ENCODE measurements at places on chromosomes 4 and X. TPM values are rescaled to one million over a fixed set of nuclear protein-coding genes. Genes with fewer than 3 reads are reported as not detected.

The GSPT2 gene
- total RNA-seq, result 8.5 TPM

The LETM1 gene
- 33.1 TPM for total RNA-seq

The ADH1A gene
- total RNA-seq, result not detected

The CAPN6 gene
- total RNA-seq, result not detected

The EXOC1L gene
- total RNA-seq, result not detected

The GAGE12J gene
- not detected for total RNA-seq

The ZNF732 gene
- not detected for total RNA-seq

The AVPR2 gene
- 0.09 TPM for total RNA-seq

The EGFL6 gene
- total RNA-seq, result not detected

The SPIN2A gene
- total RNA-seq, result 0.15 TPM

The PPEF1 gene
- total RNA-seq, result 1.3 TPM

The RENBP gene
- total RNA-seq, result 0.07 TPM

The RIPPLY1 gene
- total RNA-seq, result 0.08 TPM

The PROM1 gene
- 0.04 TPM for total RNA-seq

The AREG gene
- total RNA-seq, result 71.1 TPM

The CWH43 gene
- total RNA-seq, result not detected

The TBC1D9 gene
- 8.7 TPM for total RNA-seq

The BRS3 gene
- total RNA-seq, result not detected

The LGI2 gene
- total RNA-seq, result 0.43 TPM

The TMPRSS11A gene
- not detected for total RNA-seq

The VEGFD gene
- total RNA-seq, result 0.88 TPM

The PRSS12 gene
- 0.41 TPM for total RNA-seq

The CLDN2 gene
- total RNA-seq, result 8.7 TPM

The PRKX gene
- 21.9 TPM for total RNA-seq

The SORCS2 gene
- 4.7 TPM for total RNA-seq

The INPP4B gene
- 7.2 TPM for total RNA-seq

The LAGE3 gene
- total RNA-seq, result 62.1 TPM

The CTAG1B gene
- total RNA-seq, result not detected

The ADH6 gene
- 0.05 TPM for total RNA-seq

The JAKMIP1 gene
- total RNA-seq, result not detected

The SLC10A6 gene
- not detected for total RNA-seq

The NAT8L gene
- total RNA-seq, result 13.7 TPM

The CCSER1 gene
- not detected for total RNA-seq

The SPANXN4 gene
- total RNA-seq, result not detected

The EDA2R gene
- 14.9 TPM for total RNA-seq

The CENPU gene
- total RNA-seq, result 25.4 TPM

The SSX4 gene
- total RNA-seq, result not detected

The PNMA5 gene
- not detected for total RNA-seq

The KDR gene
- not detected for total RNA-seq

The ZXDA gene
- 1.9 TPM for total RNA-seq

The SPANXA2 gene
- not detected for total RNA-seq

The ARHGAP36 gene
- total RNA-seq, result not detected

The LNX1 gene
- not detected for total RNA-seq

The SYN1 gene
- 0.21 TPM for total RNA-seq

The RTL9 gene
- 0.07 TPM for total RNA-seq

The GPR34 gene
- total RNA-seq, result 0.11 TPM

The ZNF595 gene
- total RNA-seq, result 22.9 TPM

The TEX13C gene
- 0.01 TPM for total RNA-seq

The SAT1 gene
- 372 TPM for total RNA-seq

The F8A1 gene
- 95.5 TPM for total RNA-seq

The CTAG1A gene
- not detected for total RNA-seq

The PAK3 gene
- total RNA-seq, result not detected

The CSAG1 gene
- total RNA-seq, result 0.38 TPM

The CPE gene
- 1.6 TPM for total RNA-seq
